SIG-M5 (cell line): ENCODE measurements at places on chromosomes 16 and 17.
A peak's percentile ranks its signal among the peaks of the same experiment; 100 is the strongest.

DNA sequence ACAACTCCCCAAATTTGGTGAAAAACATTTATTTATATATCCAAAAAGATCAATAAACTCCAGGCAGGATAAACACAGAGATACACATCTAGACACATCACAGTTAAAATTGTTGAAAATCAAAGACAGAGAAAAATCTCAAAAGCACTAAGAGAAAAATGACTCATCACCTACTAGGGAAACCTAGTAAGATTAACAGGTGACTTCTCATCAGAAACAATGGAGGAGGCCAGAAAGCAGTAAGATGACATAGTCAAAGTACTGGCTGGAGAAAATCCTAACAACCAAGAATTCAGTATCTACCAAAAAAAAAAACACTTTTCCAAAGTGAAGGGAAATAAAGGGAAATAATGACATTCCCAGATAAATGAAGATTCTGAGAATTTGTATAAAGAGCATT lies 33.8 kb downstream of the ULK2 start:
- DNase-seq, result no peak

DNA sequence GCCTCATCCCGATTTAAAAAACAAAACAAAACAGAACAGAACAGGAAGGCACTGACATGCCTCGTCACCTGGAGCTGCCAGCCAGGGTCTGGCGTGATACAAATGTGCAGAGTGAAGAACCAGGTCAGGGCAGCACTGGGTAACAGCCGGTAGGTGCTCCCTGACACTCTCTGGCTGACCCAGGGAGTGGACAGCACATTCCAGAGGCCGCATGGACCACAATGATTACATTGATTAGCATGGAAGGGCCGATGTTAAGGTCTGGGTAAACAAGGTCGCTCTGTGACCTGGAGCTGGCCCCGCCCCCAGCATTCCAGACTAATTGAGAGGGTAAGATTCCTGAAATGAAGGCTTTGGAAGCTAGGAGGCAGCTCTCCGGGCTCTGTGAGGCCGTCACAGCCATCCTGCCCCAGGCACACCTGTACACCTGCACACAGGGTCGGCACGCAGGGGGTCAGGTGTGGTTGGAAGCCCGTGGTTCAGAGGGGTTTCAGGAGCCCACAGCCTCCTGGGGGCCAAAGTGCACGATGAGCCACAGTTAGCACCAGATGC lies 21.4 kb downstream of the PIEZO1 start:
- no peak for DNase-seq

GRCh38 chr16:62404842-62405611 lies 368.8 kb upstream of the CDH8 start:
- DNase-seq, result no peak

DNA sequence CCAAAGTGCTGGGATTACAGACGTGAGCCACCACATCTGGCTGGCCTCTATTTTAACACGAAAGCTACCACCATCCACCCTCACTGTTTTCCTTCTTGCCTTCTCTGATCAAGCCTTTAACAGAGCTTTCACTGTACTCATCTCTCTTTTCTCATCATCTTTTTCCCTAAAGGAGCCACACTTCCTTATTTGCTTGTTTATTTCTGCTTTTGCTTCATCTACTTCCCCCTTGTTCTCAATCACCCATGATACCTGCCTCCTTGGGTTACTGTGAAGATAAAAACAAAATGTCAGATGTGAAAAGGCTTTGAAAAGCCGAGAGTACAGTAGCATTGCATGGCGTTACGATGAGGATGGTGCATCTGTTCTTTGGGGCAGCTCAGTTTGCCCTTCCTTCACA lies 79.9 kb downstream of the ZNF18 start:
- no peak for DNase-seq

DNA sequence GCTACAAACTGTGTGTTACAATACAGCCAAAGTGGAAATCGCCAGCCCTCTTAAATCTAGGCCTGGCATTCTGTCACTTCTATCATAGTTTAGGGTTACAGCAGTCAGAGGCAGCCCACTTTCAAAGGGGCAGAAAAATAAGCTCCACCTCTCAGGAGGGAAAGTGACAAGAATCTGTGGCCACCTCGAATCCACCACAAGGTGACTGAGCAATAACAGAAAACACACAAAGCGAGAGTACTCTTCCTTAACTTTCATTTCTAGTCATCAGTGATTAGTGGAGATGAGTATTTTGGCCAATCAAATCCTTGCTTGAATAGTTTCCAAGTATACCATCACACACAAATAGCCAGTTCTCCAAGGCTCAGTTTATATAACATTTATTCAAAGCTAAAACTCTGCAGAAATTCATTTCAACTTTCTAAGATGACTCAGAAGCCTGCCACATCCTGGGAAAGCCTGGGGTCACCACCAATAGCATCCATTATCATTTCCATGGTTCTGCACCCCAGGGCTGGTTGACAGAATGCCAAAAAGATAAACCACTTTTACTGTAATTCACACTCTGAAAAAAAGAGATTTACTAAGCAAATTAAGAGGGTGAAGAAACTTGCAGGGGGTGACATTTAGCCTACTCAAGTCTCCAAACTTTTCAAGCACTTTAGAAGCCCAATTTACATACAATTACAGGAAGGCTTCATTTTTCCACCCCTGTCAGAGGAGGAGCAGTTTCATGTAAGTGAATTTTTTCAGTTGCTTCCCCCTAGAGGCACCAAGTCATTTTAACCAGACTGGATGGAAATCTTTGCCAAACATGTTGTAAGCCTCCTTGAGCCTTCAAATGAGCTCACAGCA lies 66.8 kb downstream of the SALL1 start:
- DNase-seq, result no peak

DNA sequence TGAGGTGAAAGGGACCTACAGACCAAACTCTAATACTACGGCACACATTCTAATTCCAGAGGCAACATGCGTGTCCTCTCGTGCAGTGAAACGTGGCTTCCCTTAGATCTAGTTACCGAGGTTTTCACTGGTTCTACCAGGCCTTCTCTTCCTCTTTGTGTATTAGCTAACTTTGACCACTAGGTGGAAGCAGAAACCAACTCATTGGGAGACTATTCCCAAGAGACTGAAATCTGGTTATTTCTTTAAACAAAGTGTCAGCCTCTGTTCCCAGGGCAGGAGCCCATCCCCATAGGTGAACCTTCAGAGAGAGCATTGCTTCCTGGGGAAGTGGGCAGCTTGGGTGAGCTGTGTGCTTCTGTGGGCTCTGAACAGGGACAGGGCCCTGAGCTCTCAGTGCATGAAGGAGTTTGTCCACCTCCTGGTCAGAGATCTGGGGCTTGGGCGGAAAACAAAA lies 19.7 kb upstream of the RCVRN start:
- peak; percentile 38 for DNase-seq

- DNase-seq, result no peak
Measured at GRCh38 chr16:1913327-1914083, 4.7 kb downstream of the HS3ST6 start.

- DNase-seq, result no peak
Measured at GRCh38 chr17:74011966-74012365, 191.5 kb upstream of the RPL38 start.

DNA sequence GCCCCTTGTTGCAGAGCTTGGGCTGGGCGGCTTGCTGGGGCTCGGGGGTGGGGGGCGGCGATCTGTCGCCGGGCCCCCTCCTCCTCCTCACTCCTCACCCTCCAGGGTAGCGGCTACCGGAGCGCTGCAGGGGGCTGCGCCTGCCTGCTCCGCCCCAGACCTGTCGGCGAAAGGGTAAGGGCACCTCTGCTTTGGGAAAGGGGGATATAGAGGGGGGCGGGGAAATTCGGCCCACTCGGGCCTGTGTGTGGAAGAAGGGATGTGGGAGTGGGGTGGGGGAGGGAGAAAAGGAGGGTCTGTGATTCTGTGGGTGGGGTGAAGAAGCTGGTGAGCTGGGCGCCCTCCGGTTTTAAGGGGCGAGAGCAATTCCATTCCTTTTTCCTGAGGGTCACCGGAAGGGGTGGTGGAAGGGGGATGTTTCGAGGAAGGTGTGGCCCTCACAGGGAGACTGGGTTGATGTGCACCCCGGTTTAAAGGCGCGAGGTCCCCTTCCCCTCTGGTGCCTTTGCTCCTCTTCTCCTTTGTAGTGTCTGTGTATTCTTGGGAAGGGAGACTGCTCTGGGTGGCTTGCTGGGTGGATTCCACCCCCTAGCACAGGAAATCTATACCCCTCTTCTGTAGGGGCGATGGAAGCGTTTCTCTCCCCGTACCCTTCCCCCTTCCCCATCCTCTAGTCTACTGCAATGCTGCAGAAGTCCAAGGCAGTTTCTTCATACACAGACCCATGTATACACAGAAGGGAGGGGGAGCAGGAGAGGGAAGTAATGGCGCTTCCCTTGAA lies 878 bp downstream of the TAOK1 start:
- peak; percentile 14 for DNase-seq

DNA sequence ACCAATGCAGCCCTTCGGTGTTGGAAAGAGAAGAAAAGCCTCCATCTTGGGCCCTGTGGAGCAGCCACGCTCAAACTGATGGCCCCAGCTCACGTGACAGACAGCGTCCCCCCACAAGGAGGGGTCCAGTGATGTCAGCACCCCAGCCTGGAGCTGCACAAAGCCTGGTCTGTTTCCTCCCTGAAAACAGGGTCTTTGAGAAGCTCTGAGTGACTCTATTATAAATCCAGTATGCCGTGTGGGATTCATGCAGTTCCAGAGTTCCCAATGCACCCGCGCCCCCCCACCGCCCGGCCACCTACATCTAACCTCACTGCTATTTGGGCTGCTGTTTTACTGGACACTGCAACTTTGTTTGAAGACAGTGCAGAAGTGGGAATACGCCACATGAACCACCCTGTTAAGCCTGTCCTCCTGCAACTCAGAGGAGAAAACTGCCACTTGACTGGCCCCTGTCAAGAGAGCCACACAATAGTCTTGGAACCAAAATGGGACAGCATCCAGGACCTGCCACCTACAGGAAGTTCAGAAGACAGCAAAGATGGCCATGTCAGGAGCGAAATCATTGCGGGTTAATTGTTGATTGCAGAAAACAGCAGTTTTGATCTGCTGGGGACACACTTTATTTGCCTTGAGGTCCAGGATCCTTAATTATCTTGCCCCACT lies 33.1 kb downstream of the PMP22 start:
- no peak for DNase-seq

DNA sequence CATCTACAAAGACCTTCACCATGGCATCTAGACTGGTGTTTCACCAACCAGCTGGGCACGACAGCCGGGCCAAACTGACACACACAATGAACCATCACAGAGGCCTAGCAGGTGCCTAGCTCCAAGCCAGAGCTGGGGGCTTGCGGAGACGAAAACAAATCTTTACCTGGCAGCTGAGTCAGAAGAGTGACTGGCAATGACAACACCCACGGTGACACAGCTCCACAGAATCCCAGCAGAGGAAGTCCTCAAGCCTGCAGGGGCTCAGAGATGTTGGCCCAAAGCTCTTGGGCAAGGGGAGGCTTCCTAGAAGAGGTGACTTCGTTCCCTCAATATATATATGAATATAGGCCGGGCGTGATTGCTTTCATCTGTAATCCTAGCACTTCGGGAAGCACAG lies 5.1 kb downstream of the MMP25 start:
- no peak for DNase-seq

GRCh38 chr16:14378689-14379467 lies 251.2 kb downstream of the PARN start:
- no peak for DNase-seq

DNA sequence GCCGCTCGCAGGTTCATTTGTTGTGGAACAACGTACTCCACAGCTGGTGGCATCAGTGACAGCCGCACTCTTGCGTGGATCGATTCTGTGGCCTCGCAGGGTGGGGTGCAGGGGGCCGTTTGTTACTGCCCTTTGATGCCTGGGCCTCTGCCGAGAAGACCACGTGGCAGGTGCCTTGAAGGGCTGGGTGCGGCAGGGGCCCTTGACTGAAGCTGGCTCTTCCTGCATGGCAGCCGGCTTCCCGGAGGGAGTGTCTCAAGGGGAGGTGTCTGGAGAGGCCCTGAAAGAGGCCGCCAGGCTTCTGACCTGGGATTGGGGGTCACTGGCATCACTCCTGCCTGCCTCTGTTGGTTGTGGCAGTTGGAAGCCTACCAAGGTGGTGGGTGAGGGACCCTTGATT lies 43.8 kb downstream of the TBCD start:
- no peak for DNase-seq

- no peak for DNase-seq
Measured at GRCh38 chr17:50863221-50863843, 2.8 kb downstream of the TOB1 start.

DNA sequence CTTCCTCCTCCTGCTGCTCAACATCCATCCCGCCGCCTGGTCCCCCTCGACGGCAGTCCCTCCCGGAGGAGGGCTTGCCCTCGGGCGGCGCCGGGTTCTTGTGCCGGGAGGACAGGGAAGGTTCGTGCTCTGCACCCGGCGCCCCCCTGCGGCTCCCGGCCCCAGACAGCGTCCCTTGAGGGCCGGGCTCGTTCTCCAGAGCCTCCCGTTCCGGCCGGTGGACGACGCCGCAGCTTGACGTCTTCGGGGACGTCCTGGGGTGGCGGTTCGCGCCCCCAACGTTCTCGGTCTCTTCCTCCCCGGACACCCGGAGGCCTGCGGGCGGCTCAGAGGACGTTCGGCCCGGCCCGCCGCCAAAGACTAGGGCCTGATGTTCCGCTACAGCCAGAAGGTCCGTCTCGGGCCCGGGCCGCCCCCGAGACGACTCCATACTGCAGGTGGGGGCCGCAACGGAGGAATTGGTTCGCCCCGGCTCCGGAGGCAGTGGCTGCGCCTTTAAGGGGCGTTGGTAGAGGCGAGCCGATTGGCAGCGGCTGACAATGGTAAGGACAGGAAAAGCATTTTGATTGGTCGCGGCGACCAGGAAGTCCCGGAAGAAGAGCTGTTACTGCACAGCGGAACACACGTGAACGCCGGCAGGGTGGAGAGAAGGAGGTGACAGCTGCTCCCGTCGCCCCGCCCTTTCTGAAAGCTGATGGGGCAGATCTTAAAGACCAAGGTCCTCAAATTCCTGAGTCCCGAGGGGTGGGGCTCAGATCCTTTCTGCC lies at the start of gene BORCS6:
TSS of gene BORCS6 (minus strand) at position 470 of the 767 bp plus-strand sequence. CDS start at position 430, 40 bp downstream.
- DNase-seq, result peak; percentile 94

DNA sequence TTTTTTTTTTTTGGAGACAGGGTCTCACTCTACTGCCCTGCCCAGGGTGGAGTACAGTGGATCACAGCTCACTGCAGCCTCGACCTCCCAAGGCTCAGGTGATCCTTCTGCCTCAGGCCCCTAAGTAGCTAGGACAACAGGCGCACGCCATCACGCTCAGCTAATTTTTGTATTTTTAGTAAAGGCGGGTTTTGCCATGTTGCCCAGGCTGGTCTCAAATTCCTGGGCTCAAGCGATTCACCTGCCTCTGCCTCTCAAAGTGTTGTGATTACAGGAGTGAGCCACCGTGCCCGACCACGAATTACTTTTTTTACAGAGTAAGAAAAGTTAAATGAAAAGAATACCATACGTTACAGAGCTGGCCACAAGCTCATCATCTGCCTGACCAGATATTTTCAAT lies 38.9 kb downstream of the AKAP10 start:
- no peak for DNase-seq

DNA sequence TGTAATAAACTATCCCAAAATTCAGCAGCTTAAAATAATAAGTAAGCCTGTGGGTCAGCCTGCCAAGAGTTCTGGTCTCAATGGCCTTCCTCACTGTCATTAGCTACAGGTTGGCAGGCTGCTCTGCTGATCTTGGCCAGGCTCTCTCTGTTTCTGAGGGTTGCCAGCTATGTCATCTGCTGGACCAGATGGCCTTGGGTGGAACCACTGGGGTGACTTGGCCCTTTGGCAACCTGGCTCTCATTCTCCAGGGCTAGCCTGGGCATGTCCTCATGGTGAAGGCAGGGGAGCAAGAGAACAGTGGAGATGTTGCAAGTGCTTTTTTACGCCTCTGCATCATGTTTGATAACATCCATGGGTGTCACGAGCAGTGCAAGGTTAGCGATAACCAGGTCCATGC lies 13.9 kb downstream of the ITGAM start:
- no peak for DNase-seq

GRCh38 chr17:64377769-64378282 lies 12.8 kb downstream of the PECAM1 start:
- DNase-seq, result no peak

GRCh38 chr17:32697728-32698625 lies 178.9 kb downstream of the MYO1D start:
- no peak for DNase-seq
